ENCODE measurements at places on chromosomes 12 and 14.
A peak's percentile ranks its signal among the peaks of the same experiment; 100 is the strongest.

DNA sequence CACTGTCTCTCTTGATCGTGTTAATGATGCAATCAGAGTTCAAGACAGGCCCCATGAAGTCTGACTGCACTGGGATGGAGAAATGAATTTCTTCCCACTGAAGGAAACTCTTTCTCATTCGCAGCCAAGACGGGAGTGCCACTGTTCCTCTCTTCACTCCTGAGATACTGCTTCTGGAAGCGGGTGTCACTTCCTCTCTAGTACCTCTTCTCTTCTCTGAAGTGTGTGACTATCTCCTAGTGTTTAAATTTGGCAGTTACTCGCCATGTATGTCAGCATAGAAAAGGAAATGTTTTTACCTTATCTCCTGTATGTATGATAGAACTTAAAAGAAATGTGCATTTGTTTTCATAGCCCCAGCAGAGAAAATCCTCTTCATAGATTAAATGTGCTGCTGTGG, 215.2 kb downstream of the ANO6 start:
- DNase-seq: no peak

DNA sequence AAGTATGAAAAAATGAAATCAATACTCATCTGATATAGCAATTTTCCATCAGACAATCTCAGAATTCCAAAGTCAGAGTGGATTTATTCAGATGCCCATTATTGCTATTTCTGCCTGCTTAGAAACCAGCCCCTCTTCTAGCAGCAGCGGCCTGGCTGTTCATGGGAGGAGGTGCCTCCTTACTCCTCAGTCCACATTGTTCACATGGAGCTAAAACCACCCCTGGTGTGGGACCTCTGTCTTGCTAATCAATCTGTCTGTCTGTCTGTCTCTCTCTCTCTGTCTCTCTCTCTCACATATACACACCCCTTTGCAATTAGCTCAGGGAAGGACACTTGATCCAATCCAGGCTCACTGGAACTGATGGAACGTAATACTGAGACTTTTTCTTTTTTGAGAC, 176.1 kb downstream of the APAF1 start:
- DNase-seq: no peak

GRCh38 chr12:104508752-104509446, 52.2 kb downstream of the CHST11 start:
- DNase-seq: no peak

DNA sequence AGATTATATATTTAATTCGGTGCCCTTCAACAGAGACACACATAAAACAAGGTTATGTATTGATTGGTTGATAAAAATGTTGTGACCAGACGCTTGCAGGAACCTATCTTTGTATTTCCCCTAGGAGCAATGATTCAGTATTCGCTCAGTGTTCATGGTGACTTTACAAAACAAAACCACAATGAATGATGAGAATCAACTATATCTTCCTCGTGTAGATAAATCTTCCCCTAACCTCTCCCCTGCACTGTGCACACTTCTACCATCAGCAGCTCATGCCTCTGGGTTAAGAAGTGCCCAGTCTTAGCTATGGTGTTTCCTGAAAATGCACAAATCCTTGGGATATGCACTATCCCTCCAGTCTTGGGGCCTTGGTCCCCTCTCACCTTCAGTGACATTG, 16.3 kb downstream of the RIN3 start:
- no peak for DNase-seq

GRCh38 chr12:125509195-125509594, 444.0 kb downstream of the AACS start:
- no peak for DNase-seq

DNA sequence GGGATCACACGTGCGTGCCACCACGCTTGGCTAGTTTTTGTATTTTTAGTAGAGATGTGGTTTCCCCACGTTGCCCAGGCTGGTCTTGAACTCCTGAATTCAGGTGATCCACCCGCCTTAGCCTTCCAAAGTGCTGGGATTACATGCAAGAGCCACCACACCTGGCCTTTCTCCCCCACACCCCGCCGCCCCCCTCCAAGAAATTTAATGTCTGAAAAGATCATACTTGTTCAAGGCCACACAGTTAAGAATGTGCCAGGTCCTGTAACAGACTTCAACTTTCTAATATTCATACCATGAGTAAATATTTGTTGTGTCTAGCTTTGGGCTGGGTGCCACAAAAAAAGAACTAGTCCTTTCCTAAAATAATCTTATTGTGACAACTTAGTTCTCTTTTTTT, 9.1 kb downstream of the GATC start:
- no peak for DNase-seq

DNA sequence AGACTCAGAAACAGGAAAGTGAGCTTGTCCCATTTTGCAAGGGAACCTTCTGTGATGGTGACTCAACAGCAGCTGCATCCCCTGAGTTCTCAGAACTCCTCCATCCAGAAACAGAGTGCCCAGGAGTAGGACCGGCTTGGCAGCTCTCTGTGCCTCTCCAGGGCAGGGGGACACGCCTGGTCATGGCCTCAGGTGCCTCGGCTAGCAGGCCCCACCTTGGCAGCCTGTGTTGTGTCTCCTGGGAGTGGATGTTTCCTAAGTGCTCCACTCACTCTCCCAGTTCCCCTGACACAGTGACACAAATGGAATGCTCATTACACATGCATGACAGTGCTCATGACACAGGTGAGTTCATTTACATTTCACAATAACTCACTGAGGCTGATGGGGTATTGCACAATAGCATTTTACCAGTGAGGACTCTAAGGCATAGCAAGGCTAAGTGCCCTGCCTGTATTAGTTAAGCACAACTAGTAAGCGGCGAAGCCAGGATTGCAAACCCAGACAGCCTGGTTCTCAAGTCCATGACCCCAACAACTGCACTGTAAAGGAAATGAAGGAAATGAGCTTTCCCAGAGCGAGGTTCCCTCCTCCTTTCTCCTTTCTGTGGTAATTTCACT, 47.4 kb downstream of the CALM1 start:
- peak; percentile 11 for DNase-seq

GRCh38 chr14:102969060-102969791, 46.8 kb downstream of the AMN start:
- DNase-seq: no peak

DNA sequence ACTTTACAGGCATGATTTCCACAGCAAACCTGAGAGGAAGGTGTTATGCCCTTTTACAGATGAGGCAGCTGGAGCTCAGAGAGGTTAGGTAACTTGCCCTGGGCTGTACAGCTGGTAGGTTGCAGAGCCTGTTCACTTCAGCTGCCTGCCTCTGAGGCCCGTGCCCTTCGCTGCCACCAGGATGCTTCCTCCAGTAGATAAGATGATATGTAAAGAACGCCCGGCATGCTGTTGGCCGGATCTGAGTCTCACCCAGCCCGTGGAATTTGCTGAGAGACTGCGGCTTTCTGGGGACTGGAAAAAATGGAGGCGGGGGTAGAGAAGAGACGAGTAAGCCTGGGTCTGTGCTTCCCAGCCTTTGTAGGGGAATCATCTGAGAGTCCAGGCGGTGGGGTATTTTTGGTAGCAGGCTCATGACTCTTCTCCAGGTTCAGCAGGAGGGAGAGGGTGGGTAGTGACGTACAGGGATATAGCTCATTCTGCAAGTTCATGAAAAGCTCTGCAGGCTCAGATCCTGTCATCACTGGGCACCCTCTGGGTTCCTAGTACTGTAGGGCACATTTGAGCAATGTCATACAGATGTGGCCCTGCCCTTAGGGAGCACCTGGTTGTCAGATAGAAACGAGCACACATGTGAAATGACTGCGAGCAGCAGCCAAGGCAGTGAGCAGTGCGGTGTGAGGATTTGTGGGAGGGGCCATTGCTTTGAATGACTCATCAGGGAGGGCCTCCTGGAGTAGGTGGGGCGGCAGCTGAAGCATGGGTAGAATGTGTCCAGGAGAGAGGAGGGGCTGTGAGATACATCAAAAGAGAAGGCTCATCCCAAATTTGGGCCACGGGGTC, 159.4 kb downstream of the TSPAN9 start:
- peak; percentile 20 for DNase-seq

Measured in head of caudate nucleus (tissue), 42 donors.